ENCODE measurements at places on chromosomes 11 and 22.

DNA sequence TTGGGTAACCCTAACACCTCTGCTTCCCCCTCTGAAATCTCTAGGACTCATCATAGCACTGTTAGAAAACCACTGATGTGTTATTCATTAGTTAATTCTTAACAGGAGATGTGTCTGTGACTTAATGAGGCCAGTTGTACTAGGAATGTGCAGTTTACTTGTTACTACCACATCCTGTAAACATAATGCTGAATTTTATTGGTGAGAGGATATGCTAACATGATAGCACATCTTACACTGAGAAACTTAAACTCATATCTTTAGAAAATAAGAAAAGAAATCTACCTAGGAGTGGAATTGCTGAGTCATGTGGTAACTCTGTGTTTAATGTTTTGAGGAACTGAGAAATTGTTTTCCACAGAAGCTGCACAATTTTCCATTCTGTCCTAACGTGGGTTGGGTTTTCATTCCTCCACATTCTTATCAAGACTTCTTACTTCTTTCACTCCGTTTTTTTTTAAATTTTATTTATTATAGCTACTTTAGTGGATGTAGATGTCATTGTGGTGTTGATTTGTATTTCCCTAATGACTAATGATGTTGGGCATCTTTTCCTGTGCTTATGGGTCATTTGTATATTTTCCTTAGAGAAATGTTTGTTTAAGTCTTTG lies 33.7 kb downstream of the RNF121 start:
- DNase-seq: peak; percentile 18

- DNase-seq: no peak
Measured at GRCh38 chr11:92257536-92257935, 32.9 kb downstream of the FAT3 start.

DNA sequence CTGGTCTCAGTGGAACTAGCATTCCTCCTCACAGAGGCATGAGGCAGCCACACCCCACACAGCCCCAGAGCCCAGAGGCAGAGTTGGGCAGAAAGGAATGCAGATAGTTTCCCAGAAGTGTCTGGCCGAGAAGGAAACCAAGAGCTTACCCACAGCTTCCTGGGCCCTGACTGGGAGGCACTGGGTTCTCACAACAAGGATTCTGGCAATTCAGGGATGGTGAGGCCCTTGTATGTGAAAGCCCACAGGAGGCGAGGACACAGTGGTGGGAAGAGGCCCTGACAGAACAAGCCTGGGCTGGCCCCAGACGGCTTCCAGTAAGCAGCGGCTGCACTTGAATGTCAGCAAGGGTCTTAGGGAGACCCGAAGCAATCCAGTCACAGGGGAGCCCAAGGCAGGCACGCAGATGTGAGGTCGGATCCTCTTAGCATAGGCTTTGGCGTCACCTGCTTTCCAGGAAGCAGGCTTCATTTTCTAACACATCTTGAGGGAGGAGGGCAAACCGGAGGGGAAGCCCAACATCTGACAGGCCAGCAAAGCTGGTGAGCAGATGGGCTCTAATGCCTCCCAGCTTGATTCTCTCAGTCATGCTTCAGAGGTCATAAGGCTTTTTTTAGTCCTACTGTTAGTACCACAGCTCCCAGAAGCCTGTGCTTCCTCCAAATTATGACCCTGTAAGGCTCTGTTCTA lies 78.3 kb upstream of the AKIP1 start:
- peak; percentile 43 for DNase-seq

GRCh38 chr11:69193151-69193550 lies 37.4 kb downstream of the SMIM38 start:
- no peak for DNase-seq

DNA sequence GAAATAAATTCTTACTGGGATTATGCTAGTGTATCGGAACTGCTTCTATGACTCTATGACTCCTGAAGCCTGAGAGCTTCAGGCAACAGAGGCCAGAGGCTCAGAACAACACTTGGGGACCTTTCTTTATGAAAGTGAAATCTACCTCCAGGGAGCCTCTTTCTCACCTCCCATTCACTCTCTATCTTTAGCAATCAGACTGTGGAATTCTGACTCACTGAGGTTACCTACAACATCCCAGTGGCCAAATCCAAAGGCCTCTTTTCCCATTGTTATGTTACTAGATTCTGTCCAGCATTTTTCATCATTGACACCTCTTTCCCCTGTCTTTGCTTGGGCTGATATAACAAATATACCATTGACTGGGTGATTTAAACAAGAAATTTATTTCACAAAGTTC lies 14.1 kb upstream of the CYB5R2 start:
- no peak for DNase-seq

GRCh38 chr22:49215840-49216239 lies 611.8 kb downstream of the BRD1 start:
- DNase-seq: no peak

DNA sequence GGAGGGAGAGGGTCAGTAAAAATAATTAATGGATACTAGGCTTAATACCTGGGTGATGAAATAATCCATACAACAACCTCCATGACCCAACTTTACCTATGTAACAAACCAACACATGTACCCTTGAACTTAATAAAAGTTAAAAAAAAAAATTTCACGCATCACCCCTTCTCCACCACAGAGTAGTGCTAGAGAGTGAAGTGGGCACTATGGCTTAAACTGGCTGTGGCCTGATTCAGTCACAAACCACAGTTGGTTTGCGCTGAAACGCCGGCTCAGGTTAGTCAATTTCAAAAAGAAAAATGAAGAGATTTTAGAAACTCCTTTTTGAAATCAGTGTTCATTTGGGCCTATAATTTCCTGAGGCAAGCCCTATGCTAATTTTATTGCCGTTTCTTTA lies 144.3 kb downstream of the TRPC6 start:
- DNase-seq: no peak

- DNase-seq: no peak
Measured at GRCh38 chr11:66619080-66619554, 2.7 kb downstream of the RBM14 start.

GRCh38 chr22:38429499-38430068 lies 25.4 kb downstream of the KCNJ4 start:
- no peak for DNase-seq

- no peak for DNase-seq
Measured at GRCh38 chr11:118234833-118235232, 10.0 kb upstream of the JAML start.

GRCh38 chr11:116963813-116964212 lies 126.4 kb upstream of the APOA1 start:
- DNase-seq: no peak

DNA sequence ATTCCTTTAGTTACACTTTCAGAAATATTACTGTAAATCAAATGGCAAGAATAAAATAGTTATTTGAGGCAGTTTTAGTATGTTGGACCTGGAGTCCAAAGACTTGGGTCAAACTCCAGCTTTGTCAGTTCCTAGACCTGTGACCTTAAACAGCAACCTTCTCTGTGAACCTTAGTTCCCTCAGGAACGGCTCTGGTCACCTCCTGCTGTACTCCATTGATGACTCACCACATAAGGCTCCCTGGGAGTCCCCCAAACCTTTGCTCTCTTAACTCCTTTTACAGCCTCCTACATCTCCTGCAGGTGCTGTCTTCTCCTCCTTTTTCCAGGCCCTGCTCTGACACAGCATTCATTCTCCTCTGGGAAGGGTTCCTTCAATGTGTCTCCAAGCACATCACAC lies 29.1 kb downstream of the LIMK2 start:
- DNase-seq: no peak

- no peak for DNase-seq
Measured at GRCh38 chr22:46964773-46965550, 202.5 kb downstream of the TBC1D22A start.

GRCh38 chr11:44389963-44390605 lies 80.1 kb upstream of the ALX4 start:
- no peak for DNase-seq

- DNase-seq: no peak
Measured at GRCh38 chr22:23187871-23188700, 7.8 kb downstream of the BCR start.

GRCh38 chr11:132910011-132910760 lies 622.1 kb downstream of the OPCML start:
- DNase-seq: no peak

GRCh38 chr11:724049-724777 lies 18.2 kb downstream of the EPS8L2 start:
- DNase-seq: peak; percentile 37

- peak; percentile 8 for DNase-seq
Measured at GRCh38 chr11:75475767-75476650, 43.0 kb upstream of the KLHL35 start.

DNA sequence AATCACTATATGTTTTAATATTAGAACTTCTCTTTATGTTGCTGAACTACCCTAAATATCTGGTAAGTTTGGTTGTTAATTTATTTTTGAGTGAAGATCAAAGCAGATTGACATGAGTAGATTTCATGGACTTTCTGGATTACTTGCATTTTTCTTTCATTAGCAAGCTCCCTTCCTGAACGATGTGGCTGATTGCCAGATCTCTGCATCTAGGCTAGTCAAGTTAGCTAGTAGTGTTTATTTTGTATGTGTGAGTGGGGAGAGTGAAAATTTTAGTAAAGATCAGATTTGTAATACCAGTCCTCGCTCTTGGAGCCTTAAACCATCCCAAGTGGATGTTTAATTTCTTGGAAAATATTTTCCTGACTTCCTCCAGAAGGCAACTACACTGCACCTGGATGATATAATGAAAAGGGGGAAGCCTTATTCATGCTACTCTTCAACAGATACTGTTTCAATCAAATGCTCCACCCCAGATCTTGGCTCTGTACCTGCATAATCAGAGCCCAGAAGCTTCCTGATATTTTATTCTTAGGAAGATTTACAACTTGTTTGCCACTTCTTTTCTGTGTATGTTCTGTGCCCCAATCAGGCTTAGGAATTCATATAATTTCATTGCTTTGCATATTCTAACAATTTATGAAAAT lies 143.2 kb upstream of the GRIA4 start:
- DNase-seq: no peak

DNA sequence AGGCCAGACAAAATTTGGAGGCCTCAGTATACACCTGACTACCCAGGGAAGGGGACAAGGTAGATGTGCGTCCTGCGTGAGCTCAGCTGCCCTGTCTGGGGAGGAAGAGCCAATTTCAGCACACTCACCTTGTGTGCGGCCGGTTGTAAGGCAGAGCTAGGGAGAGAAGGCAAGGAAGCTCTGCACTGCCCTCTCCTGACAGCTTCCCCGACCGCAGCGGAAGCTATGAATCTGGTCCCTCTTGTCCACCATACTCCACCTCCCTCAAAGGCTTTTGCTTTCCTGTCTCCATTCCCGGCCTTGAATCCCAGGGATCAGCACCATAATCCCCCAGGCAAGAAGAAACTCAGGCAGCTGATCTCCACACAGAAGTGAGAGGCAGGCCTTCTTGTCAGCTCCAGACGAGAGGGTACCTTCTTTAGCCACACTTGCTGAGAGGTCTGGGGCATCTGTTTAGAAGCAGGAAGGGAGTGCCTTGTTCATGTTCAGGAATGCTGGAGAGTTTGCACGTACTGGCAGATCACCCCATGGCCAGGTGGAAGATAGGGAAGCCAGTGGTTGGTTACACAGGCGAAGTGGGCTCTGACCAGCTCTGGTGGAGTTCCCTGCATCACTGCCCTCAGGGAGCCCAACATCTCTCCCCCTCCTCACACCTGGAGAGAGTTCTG lies 62.5 kb downstream of the FEZ1 start:
- DNase-seq: peak; percentile 39

GRCh38 chr11:82663535-82663934 lies 70.1 kb downstream of the FAM181B start:
- DNase-seq: no peak

DNA sequence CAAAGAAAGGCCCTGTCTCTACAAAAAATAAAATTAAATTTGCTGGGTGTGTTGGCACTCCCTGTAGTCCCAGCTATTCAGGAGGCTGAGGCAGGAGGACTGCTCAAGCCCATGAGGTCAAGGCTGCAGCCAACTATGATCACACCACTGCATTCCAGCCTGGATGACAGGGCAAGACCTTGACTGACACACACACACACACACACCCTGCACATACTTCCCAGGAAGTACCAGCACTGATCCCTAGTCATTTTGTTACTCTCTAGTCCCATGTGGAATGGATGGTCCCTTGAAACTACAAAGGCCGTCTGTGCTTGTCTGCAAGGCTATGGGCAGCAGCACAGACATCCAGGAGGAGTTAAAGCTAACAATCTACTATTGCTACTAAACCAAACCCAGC lies 59.7 kb upstream of the CYP2D6 start:
- DNase-seq: no peak

GRCh38 chr11:120012245-120012644 lies 125.7 kb downstream of the TRIM29 start:
- no peak for DNase-seq

DNA sequence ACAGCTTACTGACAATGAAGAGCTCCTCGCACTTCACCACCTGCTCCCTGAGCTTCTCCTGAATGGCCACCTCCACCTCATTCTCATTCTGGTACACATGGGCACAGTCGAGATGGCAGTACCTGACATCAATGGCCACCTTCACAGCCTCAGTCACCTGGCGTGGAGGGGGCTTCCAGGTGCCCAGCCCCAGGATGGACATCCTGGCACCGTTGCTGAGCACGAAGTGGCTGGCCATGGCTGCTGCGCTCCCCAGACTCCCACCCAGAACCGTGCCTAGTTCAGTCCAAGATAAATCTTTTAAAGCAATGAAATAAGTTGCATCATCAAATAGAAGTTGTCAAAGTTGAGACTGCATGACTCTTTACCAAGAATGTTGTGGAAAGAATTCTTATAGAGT lies 128.1 kb upstream of the SOX6 start:
- no peak for DNase-seq
